ENCODE measurements at places on chromosomes 12 and 14.

- DNase-seq = no peak
These were observed 113.8 kb downstream of the EGLN3 start for GRCh38 chr14:33836900-33837577.

DNA sequence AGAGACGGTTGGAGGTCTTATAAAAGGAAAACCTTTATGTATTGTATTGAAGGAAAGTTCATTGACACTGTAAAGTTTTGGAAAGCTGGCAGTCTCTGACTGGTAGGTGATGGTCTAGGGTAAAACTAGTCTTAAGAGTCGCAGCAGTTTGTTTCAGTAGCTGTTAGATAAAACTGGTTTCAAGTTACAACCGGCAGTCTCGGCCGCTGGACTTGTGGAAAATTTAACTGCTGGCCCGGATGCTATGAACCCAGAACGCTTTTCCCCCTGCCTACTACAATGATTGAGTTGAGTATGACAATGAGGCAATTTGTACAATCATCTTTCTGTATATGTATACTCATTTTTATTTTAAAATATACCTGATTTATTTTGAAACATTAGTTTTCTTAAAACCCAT is 1426.9 kb downstream of the AACS start:
- DNase-seq = no peak

- peak; percentile 82 for DNase-seq
These were observed 98.6 kb downstream of the SCARB1 start for GRCh38 chr12:124764870-124765580.

DNA sequence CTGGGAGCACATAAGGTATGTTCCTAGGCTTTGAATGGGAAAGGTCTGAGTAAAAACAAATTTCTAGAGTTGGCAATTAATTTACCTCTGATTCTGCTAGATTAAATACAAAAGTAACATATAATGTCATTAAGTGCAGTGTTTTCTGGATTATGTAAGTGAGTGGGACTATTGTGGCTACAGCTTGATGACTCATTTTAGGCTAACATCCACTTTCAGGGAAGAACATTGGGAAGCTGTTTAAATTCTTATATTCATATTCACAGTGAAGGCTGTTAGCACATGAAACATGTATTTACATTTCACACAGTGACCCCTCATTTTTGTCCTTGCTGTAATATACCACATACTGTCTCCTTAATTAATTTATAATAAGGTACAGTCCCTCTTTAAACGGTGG is 13.2 kb upstream of the BMAL2 start:
- DNase-seq = peak; percentile 52

GRCh38 chr14:94643316-94644101 is 31.3 kb downstream of the SERPINA3 start:
- DNase-seq = no peak

DNA sequence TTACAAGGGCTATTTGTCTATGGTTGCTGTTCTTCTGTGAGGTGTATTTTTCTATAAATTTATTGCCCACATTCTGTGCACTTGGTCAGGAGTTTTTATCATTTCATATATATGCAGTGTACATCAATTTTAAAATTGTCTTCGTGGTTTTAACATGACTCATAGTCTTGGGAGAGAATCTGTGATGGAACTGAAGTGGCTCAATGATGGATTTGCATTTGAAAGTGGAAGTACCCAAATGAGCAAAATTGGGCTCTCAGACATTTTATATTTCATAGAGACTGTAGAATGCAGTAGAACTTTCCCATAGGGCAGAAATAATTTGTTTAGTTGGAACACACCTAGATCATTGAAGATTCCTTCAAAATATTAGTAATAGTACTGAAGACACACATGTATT is 1.9 kb upstream of the SCFD1 start:
- no peak for DNase-seq

GRCh38 chr14:21241218-21241819 is 27.9 kb downstream of the HNRNPC start:
- no peak for DNase-seq

DNA sequence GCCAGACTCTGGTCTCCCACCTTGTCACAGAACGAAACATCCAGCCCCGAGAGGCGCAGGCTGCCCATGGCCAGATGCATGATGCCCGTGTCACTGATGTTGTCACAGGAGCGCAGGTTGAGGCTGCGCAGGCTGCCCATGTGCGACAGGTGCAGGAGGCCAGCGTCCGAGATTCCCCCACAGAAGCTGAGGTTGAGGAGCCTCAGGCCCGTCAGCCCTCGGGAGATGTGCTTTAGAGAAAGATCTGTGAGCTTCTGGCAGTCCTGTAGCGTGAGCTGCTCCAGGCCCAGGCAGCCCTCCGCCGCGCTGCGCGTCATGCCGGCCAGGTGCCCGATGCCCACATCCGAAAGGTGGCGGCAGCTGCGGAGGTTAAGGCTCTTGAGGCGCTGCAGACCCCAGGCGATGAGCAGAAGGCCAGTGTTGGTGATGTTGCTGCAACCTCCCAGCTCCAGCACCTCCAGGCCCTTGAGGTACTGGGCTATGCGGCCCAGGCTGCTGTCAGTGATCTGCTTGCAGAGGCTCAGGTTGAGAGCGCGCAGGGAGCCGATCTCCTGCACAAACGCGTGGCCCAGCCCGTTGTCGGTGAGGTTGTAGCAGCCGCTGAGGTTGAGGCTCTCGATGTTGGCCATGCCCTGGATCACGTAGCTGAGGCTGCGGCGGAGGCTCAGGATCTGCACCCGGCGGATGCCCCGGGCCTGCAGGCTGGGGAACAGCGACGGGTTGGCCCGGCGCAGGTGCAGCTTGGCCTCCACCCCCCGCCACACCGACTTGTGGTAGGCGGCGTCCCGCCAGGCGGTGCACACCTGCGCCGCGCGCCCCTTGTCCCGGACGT is 991 bp downstream of the FBXL14 start:
- peak; percentile 81 for DNase-seq

DNA sequence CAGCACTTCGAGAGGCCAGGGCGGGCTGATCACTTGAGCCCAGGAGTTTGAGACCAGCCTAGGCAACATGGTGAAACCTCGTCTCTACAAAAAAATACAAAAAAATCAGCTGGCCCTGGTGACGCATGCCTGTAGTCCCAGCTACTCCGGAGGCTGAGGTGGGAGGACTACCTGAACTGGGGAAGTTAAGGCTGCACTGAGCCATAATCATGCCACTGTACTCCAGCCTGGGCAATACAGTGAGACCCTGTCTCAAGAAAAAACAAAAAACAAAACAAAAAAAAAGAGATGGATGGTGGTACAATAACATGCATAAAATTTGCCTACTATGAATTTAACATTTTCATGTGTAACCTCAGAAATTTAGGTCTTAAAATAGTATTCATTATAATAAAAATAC is 2.2 kb downstream of the THAP2 start:
- DNase-seq = no peak

DNA sequence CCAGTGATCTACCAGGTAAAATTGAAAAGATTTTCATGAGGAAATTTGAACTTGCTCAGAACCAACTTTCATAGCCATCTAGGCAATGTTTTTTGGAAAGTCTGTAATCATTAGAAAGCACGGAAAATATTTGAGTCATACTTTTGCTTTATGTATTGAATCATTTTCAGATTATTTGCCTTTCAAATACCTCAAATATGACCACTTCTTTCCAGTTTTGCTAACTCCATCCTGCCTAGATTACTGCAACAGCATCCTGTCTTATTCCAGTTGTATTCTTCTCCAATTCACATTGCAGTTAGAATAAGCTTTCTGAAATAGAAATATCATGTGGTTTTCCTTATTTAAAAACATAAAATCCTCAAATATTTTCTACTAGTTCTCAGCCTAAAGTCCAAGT is 239.8 kb upstream of the FAR2 start:
- DNase-seq = no peak

GRCh38 chr12:14810953-14811483 is 3.0 kb downstream of the SMCO3 start:
- peak; percentile 10 for DNase-seq

DNA sequence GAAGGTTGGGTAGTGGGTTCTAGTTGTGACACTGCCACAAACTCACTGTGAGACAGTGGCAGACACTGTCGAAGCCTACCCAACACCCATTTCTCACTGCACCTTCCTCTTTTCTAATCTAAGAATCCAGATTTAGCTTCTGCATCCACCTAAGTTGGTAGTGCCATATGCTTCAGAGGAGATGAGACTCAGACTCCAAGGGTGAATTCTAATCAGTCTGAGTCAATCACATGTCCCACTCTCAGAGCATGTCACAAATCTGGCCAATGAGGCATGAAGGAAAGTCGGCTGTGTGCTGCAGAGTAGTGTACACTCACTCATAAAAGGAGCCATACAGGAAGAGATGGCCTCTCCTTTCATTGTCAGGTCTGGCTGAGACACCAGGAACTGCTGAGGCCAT is 102.1 kb upstream of the RAP1B start:
- DNase-seq = no peak

DNA sequence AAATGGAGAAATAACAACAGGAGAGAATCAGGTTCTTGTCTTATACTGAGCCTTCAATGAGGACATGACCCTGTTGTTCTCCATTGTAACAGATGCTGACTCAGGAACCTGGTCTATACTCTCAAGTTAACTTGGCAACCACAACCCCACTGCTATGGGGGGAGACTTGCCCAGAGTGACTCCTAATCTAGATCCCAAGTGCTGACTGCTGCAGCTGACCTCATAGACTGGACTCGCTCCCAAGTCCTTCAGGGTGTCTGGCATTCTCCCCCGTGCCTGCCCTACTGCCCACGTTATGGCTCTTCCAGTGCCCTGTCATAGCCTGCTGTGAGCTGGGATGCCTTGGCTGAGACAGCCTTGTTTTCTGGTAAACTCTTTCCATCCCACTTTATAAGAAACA is 37.1 kb downstream of the NID2 start:
- peak; percentile 90 for DNase-seq

DNA sequence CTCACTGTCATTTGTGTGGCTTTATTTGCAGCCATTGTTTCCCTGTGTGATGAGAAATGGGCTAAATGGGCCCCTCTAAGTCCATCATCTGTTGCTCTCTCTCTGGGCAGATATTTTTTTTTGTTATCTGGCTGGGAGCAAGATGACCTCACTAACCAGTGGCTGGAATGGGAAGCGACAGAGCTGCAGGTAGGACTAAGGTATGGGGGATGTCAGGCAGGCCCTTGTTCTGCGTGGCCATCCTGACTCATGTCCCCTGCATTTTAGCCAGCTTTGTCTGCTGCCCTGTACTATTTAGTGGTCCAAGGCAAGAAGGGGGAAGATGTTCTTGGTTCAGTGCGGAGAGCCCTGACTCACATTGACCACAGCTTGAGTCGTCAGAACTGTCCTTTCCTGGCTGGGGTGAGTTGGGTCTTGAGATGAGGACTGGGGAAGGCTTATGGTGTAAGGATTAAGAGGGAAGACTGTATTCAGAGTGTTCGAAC is 1.3 kb downstream of the MARS1 start:
- DNase-seq = no peak

DNA sequence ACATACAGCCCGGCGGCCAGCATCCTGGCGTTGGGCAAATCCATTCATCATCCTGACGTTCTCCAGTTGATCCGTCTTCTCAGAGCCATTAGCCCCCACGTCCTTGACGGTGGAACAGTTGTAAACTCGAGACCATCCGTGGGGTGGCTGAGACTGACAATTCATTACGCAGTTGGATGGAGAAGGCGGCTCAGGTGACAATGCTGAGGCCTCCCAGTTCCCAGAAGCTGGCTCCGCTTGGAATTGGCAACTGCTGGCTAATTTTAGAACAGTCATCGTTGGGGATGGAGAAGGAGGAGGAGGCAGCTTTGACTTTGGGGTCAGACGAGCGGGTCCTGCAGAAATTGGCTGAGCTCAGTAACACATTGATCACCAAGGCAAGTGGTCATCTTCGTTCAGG is 186.5 kb downstream of the PHETA1 start:
- no peak for DNase-seq

GRCh38 chr12:1872448-1872847 is 46.0 kb downstream of the CACNA2D4 start:
- no peak for DNase-seq

DNA sequence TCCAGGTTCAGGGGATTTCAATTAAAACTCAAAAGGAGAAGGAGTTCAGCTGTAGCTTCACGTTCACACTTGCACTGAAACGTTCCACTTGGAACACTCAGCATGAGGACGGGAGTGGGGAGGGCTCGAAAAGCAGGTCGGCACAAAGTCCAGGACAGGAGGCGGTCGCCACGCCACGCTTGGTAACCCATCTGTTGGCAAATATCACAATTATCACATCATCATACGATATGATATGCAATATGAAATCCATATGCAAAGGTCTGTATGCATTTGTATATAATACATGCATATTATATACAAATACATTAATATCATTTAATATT is 17.2 kb downstream of the ADGRD1 start:
- no peak for DNase-seq

GRCh38 chr14:87869619-87870583 is 123.1 kb downstream of the GALC start:
- no peak for DNase-seq

DNA sequence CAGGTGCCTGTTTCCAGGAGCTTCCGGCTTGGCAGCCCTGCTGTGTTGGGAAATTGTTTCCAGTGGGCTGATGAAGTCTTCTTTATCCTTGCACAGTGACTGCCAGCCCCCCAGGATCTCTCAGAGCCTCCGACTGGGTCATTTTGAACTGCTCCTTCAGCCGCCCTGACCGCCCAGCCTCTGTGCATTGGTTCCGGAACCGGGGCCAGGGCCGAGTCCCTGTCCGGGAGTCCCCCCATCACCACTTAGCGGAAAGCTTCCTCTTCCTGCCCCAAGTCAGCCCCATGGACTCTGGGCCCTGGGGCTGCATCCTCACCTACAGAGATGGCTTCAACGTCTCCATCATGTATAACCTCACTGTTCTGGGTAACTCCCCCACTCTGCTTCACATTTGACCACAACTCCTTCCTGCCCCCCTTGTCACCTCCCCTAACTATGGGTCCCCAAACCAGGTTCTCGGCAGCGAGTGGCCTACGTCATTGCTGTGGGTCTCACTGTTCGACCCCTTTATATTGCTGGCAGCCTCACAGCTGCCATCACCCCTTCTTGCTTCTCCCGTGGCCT is 2.3 kb downstream of the LAG3 start:
- DNase-seq = peak; percentile 48

DNA sequence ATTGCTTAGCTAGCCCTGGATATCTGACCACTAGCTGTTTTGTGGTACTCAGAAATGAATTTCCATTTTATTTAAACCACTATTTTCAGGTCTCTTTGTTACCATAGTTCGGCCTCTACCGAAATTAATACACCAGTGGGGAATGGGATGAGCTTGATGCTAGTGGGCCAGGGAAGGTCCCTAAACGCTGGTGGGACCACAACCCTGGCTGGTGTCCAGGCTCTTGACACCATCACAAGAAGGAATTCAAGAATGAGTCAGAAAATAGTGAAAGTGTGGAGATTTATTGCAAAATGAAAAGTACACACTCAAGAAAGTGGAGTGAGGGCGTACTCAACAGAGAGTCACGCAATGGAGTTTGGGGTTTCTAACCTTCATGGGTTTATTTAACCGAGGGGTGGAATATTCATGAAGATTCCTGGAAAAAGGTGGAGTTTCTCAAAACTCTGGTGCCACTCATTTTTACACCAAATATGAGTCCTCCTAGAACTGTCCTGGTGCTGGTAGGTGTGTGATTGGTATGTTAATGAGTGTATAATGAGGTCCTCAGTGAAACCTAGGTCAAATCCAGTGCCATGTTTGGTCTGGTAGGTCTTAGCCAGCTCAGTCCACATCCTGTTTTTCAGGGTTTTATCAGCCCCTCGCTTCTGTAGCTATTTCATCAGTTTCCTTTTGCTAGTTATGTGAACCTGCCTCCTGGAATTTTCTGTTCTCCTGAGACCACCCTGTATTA is 38.9 kb upstream of the LRP6 start:
- DNase-seq = no peak

- no peak for DNase-seq
These were observed 42.0 kb downstream of the TRAF3 start for GRCh38 chr14:102819176-102819628.

- peak; percentile 27 for DNase-seq
These were observed 20.5 kb downstream of the DIO3 start for GRCh38 chr14:101581806-101582205.

Measured in osteoblast (primary cell).